Activated CD4-positive, alpha-beta T cell treated with anti-CD3 and anti-CD28 coated beads, Interleukin-2, amount 50 U/mL, for 24 hours (primary cell): ENCODE measurements at places on chromosomes 6 and 20.
A peak's percentile ranks its signal among the peaks of the same experiment; 100 is the strongest.

DNA sequence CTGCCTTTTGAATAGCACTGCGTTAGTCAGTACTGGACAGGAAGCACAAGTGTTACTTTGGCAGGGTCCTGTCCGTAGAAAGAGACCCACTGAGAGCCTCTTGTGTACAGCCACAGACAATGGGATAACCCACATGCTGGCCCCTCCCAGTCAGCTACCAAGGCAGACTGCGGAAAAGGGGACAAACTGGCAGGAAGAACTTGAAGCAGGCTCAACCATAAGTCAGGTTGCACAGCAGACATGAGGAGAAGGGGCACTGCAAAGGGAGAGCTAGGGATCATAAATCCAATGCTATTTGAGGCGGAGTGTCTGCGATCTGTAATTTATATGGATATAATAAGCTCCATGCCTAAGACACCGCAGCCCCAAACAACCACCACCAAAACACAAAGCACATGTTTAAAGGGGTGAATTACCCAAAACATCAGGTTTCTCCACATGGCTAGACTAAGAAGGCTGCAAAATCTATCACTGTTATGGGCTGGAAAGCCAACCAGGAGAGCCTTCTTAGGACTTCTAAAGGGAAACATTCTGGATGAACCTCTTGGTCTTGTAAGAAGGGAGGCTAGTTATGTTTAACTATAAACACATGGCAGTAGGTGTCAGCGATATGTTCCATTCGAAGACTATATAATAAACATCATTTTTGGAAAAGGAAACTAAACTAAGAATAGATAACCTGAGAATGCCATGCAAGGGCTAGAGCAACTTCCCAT is 141.7 kb downstream of the BACH2 start:
- DNase-seq, result no peak

GRCh38 chr20:8662433-8662954 is 406.4 kb upstream of the PLCB4 start:
- no peak for DNase-seq

DNA sequence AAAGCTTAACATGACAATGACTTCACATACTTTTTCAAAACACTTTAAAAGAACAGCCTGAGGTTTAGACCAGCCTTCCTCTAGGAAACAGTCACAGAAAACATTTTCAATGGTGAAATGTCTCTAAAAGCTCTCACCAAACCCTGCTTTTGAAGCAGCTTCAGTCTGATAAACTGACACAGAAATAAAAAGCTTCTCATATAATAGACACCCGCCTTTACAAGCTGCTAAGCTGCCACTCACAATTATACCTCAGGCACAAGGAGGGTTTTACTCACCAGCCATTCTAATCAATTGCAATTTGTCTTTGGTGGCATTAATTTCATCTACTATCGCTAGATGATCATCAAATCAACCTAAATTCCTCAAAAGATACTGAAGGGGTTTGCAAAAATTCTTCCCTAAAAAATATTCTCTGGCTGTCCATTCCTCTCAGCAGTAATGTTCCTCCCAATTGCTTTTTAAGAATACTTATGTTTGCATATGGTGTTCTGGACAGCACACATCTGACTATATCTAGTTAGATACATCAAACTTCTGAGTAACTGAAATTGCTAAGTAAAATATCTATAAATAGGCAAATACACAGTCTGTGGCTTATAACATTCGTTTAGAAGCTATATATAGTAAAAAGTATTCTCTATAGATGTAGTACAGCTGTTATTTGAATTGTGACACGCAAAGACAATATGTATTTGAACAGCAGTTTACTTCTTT is 29.4 kb downstream of the KIF13A start:
- DNase-seq, result no peak

GRCh38 chr6:10465629-10466499 is 51.0 kb upstream of the TFAP2A start:
- DNase-seq, result no peak

DNA sequence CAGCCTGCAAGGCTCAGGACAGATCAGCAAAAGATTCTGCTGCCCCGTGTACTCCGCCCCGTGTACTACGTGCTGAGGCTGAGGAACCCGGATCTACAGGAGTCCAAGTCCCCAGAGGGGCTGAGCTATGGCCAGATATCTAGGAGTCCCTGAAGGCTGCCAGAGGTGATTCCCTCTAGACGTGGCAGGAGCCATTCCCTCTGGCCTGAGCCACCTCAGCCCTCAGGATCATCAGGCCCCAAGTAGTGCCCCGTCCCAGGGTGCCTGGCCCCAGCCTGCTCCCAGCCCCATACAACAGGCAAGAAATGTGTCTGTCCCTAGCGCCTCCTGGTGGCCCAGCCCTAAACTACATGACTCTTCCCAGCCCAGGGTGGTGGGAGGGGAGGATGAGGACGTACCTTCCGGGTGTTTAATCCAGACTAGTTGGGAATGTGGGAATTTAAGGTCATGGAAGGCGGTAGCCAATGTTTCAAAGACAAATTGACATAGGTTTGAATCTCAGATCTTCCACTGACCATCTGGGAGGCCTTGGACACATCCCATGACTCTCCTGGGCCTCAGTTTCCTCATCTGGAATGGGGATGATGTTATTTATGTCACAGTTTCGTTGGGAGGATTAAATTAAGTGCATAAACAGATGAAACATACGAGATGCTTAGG is 49.4 kb upstream of the PTPN1 start:
- peak; percentile 79 for DNase-seq

DNA sequence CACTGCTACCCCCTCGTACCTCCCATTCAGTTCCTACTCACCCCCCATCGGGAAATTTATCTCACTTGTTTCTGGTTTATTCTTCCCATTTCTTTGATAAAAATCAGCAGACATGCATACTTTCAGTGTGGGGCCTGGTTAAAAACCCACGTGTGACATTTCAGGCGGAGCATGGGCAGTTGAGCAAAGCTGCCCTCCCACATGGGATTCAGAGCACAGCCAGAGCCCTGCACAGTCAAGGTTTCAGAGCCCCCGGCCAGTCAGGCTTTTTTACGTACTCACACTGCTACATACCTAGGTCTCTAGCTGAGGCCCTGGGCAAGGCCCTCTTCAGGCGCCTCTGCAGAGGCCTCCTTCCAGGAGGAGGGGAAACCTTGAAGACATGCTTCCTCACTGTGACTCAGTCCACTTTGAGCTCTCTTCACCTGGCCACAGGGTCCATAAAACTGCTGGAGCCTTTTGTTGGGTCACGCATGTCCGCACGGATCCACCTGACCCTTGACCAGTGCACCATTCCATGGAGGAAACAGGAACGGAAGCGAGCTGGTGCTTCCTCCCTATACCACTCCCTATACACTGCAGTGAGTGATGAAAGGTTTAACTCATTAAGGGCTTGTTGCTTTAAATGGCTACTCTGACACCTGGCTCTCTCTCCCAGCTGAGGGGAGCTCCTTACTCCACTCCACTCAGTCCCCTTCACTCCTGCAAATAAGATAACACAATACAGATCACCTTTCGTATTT is 713.3 kb downstream of the PRKN start:
- DNase-seq, result no peak
